Thymus (tissue), 14 donors: ENCODE measurements at places on chromosomes 7 and 10. TPM values are rescaled to one million over a fixed set of nuclear protein-coding genes. Genes with fewer than 3 reads are reported as not detected.
A peak's percentile ranks its signal among the peaks of the same experiment; 100 is the strongest.

DNA sequence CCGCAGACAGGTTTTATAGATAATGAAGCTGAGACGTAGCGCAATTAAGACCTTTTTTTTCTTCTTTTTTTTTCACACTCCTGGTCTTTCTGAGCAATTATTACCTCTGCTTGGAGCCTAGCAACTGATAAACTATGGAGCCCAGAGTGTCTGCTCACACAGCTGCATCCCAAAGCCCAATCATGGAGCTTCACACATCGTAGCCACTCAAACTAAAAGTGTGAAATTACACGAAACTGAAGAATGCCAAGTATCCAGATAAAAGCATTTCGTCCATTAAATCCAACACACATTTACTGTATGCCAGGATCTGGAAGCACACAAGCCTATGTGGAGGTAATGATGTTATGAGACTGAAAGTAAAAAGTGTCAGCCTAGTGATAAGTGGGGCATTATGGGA, 97.6 kb downstream of the NRP1 start:
- H3K36me3 ChIP-seq = no peaks in the 10 kb centered on the region
- no peaks in the 10 kb centered on the region for H3K27me3 ChIP-seq
- H3K27ac ChIP-seq = no peak overlapping the region
- H3K4me1 ChIP-seq = no peaks in the 10 kb centered on the region

Gene C10orf90
- 0.27 TPM for polyA plus RNA-seq

- no peaks in the 10 kb centered on the region for H3K27me3 ChIP-seq
- no peaks in the 10 kb centered on the region for H3K4me1 ChIP-seq
- no peak overlapping the region for H3K27ac ChIP-seq
- H3K36me3 ChIP-seq = no peaks in the 10 kb centered on the region
Measured at GRCh38 chr7:74507538-74508319, 54.0 kb downstream of the GTF2IRD1 start.

DNA sequence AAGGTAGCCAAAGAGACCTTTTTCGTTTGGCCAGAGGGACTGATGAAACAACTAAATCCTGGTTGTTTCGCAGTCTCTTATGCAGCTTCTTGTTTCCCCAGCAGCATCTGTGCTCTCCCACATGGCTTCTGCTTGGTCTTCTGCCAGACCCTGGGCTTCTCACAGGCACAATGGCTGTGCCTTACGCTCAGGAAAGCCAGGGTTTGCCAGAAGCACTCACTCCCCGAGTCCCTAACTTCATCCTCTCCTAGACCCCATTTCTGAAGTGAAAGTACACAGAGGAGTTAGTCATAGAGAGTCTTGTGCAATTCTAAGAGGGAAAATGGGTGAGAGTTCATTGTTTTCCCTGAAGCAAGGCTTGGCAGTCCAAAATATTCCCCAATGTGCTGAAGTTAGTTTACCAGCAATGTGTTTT, 121.7 kb downstream of the EVX1 start:
- no peaks in the 10 kb centered on the region for H3K27me3 ChIP-seq
- H3K36me3 ChIP-seq = no peaks in the 10 kb centered on the region
- no peaks in the 10 kb centered on the region for H3K4me1 ChIP-seq
- H3K4me3 ChIP-seq = no peak overlapping the region

- no peak for DNase-seq
- no peaks in the 10 kb centered on the region for H3K27me3 ChIP-seq
- H3K36me3 ChIP-seq = no peaks in the 10 kb centered on the region
- H3K4me1 ChIP-seq = no peaks in the 10 kb centered on the region
- H3K4me3 ChIP-seq = no peak overlapping the region
- H3K27ac ChIP-seq = no peak overlapping the region
Measured at GRCh38 chr7:131786204-131786603, 229.8 kb upstream of the PODXL start.

Gene MSANTD7
- polyA plus RNA-seq = 6.6 TPM

Gene TMEM270
- polyA plus RNA-seq = 0.46 TPM

Gene CALCR
- polyA plus RNA-seq = 0.07 TPM

DNA sequence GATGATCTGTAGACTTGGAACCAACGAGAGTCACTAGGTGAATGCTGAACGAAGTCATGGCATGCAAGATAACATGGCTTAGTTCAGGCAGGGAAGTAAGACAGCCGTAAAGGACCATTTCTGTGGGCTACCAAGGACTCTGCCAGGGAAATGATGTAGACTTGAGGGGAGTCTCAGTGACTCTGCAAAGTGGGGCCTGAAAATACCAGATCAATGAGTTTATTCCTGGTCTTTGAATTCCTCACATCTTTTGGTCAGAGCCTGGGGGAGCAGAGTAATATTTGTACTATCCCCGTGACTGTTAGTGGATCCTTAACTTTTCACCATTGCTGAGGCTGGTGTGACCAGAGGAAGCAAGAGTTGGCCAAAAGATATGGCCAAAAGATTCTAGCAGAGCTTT, 60.7 kb upstream of the INHBA start:
- no peaks in the 10 kb centered on the region for H3K36me3 ChIP-seq
- H3K27ac ChIP-seq = no peak overlapping the region
- no peak overlapping the region for H3K4me3 ChIP-seq
- no peaks in the 10 kb centered on the region for H3K4me1 ChIP-seq
- H3K27me3 ChIP-seq = no peaks in the 10 kb centered on the region

DNA sequence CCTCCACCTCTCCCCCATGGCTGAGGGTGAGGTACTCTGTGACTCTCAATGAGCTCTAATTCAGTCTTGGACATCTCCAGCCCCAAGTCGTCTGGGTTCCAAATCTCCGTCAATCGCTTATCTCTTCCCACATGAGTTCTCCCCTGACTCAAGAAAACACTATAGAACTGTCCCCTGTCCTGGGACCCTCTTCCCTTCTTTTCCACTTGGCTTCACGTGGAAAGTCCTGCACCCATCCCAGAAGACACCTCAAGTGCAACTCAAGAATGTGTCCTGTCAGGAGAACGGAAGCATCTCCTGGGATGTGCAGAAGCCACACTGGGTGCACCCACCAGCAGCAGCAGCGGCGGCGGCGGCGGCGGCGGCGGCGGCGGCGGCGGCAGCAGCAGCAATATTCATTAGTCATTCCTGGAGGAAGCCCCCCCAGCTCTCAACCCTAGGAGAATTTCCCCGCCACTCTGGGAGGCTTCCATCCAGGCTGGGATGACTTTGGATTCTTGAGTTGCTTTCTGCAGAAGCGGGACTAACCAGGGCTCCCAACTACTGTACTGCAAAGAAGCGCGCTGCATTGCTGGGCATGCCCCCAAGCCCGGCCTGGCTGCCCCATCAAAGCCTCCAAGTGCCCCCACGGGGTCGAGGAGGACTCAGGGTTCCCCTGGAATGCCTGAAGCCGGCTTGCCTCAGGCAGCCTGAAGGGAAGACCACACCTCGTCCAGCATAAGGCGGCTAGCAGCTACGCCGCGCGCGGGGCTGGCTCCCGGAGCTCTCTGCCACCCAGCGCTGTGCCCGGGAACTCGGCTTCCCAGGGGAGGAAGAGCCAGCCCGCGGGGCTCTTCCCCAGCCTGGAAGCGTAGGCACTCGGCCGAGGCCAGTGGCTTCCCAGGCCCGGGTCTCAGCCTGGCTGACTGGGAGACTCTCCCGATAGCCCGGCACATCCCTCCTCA, 1.0 kb downstream of the CRTAC1 start:
- no peak for DNase-seq
- H3K4me3 ChIP-seq = no peak overlapping the region
- H3K36me3 ChIP-seq = no peaks in the 10 kb centered on the region
- no peak overlapping the region for H3K27ac ChIP-seq
- no peaks in the 10 kb centered on the region for H3K4me1 ChIP-seq

GRCh38 chr7:42233171-42233570, 3.8 kb downstream of the GLI3 start:
- H3K27ac ChIP-seq = peak overlapping the region; percentile 10
- peaks cover 10% of the 10 kb centered on the region for H3K4me1 ChIP-seq
- H3K27me3 ChIP-seq = peaks cover 81% of the 10 kb centered on the region
- H3K4me3 ChIP-seq = no peak overlapping the region

GRCh38 chr10:110349831-110350230, 45.1 kb upstream of the SMNDC1 start:
- DNase-seq = no peak
- no peaks in the 10 kb centered on the region for H3K27me3 ChIP-seq
- peaks cover 43% of the 10 kb centered on the region for H3K4me1 ChIP-seq
- no peak overlapping the region for H3K4me3 ChIP-seq
- no peak overlapping the region for H3K27ac ChIP-seq

Gene MMP21
- 0.18 TPM for polyA plus RNA-seq

DNA sequence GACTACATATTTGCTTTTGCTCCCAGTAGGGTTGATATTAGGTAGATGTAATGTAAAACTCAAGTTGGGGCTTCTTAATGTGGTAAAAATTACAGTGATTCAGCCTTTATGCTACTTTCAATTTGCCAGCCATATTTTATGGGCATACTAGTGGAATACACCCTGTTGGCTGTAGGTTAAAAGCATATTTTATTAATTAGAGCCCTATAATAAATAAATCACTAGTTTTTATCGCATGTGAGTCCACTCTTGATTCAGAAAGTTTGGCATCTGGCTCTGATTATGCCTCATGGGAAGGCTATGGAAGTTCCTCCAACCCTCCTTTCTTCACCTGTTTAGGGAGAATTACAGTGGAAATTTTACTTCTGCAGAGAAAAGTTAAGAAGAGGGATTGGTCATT, 390.9 kb downstream of the GATA3 start:
- H3K27me3 ChIP-seq = no peaks in the 10 kb centered on the region
- no peak for DNase-seq
- H3K4me1 ChIP-seq = peaks cover 5% of the 10 kb centered on the region
- H3K4me3 ChIP-seq = no peak overlapping the region

DNA sequence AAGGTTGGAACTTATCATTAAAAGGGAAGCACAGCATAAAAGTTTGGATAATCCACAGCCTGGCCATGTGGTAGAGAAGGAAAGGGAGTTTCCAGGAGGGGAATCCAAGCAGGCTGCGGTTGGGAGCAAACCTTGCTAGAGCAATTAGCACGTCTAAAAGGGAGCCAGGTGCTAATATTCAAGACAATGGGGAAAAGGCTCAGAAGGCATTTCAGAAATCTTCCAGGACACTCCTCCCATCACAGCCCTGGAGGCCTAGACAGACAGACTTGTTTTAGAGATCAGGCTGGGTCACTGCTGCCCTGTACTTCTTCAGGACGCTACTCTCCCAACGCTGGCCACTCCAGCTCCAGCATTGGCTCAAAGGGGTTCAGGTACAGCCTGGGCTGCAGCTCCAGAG, 96.2 kb upstream of the KAT6B start:
- no peaks in the 10 kb centered on the region for H3K27me3 ChIP-seq
- H3K27ac ChIP-seq = no peak overlapping the region
- DNase-seq = no peak
- H3K36me3 ChIP-seq = no peaks in the 10 kb centered on the region
- no peaks in the 10 kb centered on the region for H3K4me1 ChIP-seq
- no peak overlapping the region for H3K4me3 ChIP-seq

Gene IPMK
- 5.2 TPM for polyA plus RNA-seq

DNA sequence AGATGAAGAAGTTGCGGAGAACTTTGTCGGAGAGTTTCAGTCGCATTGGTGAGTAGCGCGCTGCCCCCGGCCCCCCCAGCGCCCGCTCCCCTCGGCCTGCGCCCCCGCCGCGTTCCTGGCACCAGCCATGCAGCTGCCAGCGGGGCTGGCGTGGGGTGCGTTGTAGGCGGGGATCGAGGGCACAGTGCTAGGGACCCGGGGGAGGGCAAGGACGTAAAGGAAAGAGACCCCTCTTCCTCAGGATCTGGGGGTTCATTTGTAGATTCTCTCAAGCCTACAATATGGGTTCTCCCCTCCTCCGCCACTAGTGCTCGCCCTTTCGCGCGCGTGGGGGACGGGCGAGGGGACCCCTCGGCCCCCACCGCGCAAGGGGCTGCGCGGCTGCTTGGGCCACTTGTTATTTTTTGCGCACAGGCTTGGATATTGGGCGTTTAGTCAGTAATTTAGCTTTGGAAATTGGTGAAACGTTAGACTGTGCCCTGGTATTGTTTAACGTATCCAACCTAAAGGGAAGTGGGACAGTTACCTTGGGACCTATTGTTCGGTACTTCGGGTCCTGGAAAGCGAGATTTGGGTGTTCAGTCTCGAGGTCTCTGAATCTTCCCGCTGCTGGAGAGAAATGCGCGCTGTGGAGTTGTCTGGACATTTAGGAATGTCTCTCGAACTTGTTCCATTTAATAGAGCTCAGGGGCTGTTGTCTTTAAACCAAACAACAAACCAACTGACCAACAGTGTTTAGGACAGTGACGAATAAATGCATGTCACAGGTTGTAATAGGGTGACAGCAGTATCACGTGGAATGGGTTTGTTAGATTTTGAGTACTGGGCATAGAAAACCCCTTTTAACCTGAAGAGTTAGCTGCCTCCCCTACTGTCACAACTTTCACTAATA, 796 bp downstream of the CDK14 start:
- H3K27me3 ChIP-seq = peaks cover 24% of the 10 kb centered on the region
- DNase-seq = no peak
- peaks cover 3% of the 10 kb centered on the region for H3K4me1 ChIP-seq
- no peaks in the 10 kb centered on the region for H3K36me3 ChIP-seq
- peak overlapping the region; percentile 46 for H3K27ac ChIP-seq

DNA sequence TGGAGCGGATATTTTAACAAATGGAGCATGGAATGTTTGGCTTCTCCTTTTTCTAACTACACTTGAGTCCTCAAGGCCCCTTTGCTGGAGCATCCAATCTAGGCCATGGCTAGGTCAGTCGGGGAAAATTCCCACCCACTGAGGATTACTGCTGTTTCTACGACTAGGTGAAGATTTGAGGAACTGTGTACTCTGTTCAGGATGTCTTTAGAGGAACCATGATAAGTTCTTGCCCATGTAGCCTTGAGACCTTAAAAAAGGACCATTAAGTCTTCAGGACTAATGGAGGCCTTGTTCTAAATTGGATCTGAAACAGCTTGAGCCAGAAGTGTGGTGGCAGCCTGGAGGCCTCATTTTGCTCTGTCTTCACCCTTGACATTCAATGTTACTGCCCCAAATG, 6.2 kb downstream of the AGK start:
- H3K4me1 ChIP-seq = no peaks in the 10 kb centered on the region
- H3K27ac ChIP-seq = no peak overlapping the region
- DNase-seq = no peak
- H3K27me3 ChIP-seq = no peaks in the 10 kb centered on the region
- no peak overlapping the region for H3K4me3 ChIP-seq

Gene MYL7
- polyA plus RNA-seq = 0.73 TPM

DNA sequence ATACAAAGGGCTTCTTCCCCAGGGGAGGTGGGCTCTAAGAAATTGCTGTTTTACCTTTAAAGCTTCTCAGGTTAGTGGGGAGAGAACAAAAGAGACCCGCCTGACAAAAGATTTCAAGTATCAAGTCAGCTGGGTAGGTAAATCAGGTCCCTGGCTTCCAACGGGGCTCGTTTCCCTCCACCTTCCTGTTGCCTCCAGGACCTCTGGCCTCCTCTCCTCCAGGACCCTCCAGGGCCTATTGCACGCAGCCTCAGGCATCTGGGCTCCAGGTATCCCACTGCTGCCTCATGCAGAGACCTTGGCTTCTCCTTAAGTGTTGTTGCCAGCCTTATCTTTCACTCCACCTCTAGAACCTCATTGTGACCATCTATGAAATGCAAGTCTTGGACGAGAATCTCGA, 2.9 kb downstream of the BNIP3 start:
- no peaks in the 10 kb centered on the region for H3K36me3 ChIP-seq
- H3K27ac ChIP-seq = no peak overlapping the region
- H3K4me3 ChIP-seq = no peak overlapping the region
- peaks cover 53% of the 10 kb centered on the region for H3K27me3 ChIP-seq
- H3K4me1 ChIP-seq = peaks cover 10% of the 10 kb centered on the region
- DNase-seq = no peak
